ENCODE measurements at places on chromosomes 1 and 21. TPM values are rescaled to one million over a fixed set of nuclear protein-coding genes. Genes with fewer than 3 reads are reported as not detected.
A peak's percentile ranks its signal among the peaks of the same experiment; 100 is the strongest.

Gene TMPRSS3
- polyA plus RNA-seq: 1.6 TPM

Gene KRTAP21-2
- not detected for polyA plus RNA-seq

Gene PTGFR
- 0.18 TPM for polyA plus RNA-seq

Gene CDK18
- 39.5 TPM for polyA plus RNA-seq

Gene OR2T1
- not detected for polyA plus RNA-seq

Gene KLHDC8A
- polyA plus RNA-seq: 2.1 TPM

Gene FNDC5
- polyA plus RNA-seq: 69.7 TPM

Gene LRRC47
- 74.2 TPM for polyA plus RNA-seq

GRCh38 chr1:243264717-243265116 is 8.9 kb downstream of the SDCCAG8 start:
- DNase-seq: no peak

DNA sequence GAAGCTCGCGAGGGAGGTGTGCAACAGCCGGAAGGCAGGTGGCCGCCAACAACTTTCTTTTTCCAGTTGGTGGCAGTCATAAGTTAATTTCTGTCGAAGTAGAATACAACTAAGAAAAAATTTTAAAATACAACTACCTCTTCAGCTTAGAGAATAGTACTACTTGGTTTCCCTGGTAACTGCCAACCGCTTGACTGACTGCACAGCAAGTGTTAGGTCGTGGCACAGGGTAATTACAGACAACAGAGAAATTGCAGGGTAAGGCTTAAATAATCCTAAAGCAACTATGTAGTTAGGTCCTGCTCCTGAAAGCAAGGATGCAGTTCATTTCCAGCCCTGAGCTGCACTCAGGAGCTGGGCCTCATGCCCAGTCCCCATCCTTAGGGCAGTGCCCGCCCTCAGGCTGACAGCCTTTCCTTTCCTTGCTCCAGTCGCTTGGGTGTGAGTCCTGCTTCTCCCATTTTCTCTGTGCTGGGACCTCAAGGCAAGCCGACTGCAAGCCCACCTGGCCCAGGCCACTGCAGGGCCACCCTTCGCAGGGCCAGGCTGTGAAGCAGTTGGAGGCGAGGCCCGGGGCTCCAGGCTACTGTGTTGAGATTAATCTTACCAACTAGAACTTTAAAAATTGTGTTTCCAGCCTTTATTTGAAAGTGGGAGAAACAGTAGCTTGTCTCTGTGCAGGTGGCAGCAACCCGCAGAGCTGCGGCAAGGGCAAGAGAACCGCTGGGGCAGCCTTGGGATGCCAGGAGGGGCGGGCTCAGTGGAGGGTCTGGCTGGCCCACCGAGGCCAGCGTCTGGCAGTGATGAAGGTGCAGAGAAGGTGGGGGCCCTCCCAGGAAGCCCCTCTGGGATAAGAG is 148.3 kb downstream of the PCBP3 start:
- DNase-seq: no peak

GRCh38 chr1:203667616-203668015 is 41.0 kb downstream of the ATP2B4 start:
- DNase-seq: no peak

GRCh38 chr1:99363531-99363930 is 99.2 kb downstream of the PLPPR4 start:
- DNase-seq: no peak

- peak; percentile 46 for DNase-seq
These were observed 708.8 kb downstream of the LTN1 start for GRCh38 chr21:28283641-28284490.

DNA sequence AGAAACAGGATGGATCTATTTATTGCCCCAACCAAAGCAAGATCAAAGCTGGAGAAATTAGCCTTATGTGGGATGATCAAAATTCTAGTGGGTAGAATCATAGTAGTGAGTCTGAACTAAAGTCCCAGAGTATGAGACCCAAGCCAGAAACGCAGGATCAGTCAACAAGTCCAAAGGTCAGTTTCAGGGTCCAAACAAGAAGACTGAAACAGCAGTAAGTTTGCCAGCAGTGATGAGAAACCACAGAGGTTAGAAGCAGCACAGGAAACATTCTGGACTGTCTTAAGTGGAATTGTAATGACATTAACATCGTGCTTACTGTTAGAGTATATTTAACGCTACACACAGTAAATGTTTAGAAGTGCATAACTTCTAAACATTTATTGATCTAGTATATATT is 251.0 kb downstream of the LRRIQ3 start:
- DNase-seq: no peak

DNA sequence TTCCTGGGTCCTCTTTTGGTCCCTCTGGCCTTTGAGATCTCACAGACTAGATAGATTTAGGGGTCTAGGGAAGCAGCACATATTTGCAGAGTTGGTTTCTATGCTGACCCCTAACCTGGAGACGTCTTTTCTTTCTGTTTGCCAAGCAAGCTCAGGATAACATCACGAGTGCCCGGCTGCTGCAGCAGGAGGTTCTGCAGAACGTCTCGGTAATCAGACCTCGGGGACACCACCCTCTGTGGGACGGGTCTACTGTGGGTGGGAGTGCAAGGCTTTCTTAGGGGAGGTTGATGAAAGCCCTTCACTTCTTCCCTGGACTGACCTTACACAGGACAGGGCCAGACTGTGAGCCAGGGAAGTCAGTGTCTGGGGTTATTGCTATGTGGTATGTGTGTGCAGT is 2.9 kb downstream of the IL24 start:
- no peak for DNase-seq

- no peak for DNase-seq
These were observed 36.7 kb upstream of the WASF2 start for GRCh38 chr1:27526569-27527222.

GRCh38 chr1:183987593-183988318 is 49.8 kb downstream of the COLGALT2 start:
- DNase-seq: no peak

DNA sequence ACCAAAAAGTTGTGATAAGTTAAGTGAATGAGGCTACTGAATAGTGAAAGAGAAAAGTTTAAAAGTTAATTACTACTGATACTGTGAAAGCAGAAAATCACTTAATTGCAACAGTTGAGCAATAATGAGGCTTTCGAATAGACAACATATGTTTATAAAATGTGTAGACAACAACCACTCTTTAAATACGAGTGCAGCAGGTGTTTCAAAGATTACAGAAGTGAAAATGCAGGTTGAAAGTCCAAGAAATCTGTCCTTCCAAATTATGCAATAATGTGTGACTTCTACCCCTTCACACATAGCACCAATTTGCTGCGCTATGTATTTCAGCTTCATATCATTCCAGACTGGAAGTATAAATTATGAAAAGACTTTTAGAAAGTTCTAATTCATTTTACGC is 213.0 kb downstream of the COL24A1 start:
- no peak for DNase-seq

GRCh38 chr1:167927046-167927754 is 9.3 kb upstream of the DCAF6 start:
- no peak for DNase-seq

DNA sequence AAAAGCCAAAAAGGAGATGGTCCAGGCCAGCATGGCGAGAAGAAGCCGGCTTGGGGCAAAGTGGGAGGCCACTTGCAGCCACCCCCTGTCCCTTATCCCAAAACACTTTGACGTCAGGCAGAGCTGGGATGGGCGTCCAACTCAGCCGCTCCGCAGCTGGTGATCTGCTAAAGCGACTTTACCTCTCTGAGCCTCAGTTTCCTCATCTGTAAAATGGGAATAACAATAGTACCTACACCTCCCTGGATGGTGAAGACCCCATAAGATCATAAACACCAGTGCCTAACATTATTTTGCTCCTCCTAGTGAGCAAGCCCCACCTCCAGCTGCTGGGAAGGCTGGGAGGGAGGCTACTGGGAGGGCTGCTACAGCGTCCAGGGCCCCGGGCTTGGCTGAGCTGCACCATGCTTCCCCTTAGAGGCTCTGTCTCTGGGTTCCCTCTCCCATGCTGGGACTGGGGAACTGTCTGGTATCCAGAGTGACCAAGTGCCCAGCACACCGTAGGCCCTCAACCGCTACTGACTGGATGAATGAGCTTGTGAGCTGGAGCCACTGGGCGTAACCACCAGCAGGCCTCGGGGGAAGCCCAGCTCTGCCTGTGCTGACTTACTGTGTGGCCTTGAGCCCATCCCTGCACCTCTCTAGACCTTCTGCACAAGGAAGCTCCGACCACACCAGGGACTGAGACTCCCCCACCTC is 18.3 kb downstream of the IFFO2 start:
- no peak for DNase-seq

GRCh38 chr1:7007902-7008301 is 222.6 kb downstream of the CAMTA1 start:
- no peak for DNase-seq

DNA sequence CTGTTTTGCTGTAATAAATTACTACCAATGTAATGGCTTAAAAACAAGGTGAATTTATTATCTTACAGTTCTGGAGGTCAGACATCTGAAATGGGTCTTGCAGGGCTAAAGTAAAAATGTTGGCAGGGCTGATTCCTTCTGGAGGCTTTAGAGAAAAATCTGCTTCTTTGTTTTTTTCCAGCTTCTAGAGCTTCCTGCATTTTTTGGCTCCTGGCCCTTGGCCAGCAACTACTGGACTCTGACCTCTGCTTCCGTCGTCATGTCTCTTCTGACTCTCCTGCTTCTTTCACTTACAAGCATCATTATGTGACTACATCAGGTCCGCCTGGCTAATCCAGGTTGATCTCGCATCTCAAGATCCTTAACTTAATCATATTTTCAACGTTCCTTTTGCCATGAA is 350.9 kb downstream of the S1PR1 start:
- DNase-seq: peak; percentile 48

DNA sequence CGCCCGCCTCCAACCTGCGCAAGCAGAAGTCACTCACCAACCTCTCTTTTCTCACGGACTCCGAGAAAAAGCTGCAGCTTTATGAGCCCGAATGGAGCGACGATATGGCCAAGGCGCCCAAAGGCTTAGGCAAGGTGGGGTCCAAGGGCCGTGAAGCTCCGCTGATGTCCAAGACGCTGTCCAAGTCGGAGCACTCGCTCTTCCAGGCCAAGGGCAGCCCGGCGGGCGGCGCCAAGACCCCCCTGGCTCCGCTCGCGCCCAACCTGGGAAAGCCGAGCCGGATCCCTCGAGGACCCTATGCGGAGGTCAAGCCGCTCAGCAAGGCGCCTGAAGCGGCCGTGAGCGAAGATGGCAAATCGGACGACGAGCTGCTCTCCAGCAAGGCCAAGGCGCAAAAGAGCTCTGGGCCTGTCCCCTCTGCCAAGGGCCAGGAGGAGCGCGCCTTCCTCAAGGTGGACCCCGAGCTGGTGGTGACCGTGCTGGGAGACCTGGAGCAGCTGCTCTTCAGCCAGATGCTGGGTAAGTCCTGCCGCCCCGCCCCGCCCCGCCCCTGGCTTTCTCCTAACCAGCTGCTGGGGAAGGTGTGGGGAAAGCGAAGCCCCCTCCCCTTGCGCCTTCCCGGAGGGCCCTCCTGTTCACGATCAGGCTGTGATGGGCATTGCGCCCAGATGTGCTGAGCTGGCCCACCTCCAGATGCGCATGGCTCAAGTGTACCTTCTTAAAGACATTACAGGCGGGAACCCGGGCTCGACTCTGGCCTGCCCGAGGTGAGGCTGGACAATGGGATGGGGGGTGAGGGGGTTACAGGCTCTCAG is 110.2 kb downstream of the NAV1 start:
- DNase-seq: no peak

DNA sequence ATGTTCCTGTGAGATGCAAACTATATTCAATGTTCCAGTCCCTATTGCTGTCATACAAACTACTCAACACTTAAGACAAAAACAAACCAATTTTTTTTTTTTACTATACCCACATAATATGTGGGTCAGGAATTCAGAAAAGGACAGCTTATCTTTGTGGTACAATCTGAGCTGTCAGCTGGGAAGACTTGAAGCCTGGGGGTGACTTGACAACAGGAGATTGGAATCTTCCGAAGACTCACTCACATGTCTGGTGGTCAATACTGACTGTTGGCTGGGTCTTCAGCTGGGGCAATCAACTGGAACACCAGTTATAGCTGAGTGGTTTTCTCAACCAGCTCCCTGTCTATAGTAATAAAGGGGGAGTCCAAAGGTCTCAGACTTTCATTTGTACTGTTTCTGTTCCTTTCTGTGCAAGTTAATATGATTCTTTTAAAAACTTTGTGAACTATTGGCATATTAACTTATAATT is 81.7 kb upstream of the ATP1B1 start:
- DNase-seq: no peak

GRCh38 chr21:44969066-44969670 is 29.3 kb downstream of the SLX9 start:
- no peak for DNase-seq

DNA sequence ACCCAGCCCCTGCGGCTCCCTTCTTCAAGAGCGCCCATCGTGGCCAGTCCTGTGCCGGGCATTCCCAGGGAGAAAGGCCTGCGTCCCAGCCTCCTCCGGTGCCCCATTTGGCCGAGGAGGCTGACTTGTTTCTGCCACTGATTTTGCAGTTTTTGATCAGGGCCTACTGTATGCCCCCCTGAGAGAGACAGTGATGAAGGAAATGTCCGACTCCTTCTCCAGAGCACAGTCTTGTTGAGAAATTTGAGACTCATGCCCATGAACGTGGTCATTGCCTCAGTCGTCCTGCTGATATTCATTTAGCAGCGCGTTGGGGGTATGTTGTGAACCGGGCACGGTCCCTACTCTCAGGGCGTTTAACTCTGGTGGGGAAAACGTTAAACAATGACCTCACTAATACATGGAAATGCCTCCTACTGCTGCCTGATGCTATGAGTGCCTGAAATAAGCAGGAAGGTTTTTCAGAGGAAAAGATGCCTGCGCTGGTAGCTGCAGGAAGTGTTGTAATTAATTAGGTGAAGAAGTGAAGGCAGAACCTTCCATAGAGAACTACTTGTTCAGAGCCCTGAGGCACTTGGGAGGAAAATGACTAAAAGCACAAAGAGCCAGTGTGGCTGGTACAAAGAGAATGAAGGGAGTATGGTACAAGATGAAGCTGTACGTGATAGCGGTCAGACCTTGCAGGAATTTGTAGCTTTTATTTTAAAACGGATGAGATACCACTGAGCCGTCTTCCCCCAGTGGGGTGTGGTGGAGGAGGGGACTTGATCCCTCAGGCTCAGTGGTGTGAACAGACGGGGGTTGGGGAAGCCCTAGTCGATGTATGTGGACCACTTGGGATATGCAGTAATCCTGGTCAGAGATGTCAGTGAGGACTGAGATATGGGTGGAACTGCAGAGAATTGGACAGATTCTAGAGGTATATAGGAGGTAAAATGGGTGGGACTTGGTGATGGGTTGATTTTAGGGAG is 730 bp downstream of the ZCCHC17 start:
- peak; percentile 14 for DNase-seq

GRCh38 chr1:204958317-204959307 is 84.4 kb upstream of the CNTN2 start:
- DNase-seq: no peak
